ENCODE measurements at places on chromosomes 6 and 20.

DNA sequence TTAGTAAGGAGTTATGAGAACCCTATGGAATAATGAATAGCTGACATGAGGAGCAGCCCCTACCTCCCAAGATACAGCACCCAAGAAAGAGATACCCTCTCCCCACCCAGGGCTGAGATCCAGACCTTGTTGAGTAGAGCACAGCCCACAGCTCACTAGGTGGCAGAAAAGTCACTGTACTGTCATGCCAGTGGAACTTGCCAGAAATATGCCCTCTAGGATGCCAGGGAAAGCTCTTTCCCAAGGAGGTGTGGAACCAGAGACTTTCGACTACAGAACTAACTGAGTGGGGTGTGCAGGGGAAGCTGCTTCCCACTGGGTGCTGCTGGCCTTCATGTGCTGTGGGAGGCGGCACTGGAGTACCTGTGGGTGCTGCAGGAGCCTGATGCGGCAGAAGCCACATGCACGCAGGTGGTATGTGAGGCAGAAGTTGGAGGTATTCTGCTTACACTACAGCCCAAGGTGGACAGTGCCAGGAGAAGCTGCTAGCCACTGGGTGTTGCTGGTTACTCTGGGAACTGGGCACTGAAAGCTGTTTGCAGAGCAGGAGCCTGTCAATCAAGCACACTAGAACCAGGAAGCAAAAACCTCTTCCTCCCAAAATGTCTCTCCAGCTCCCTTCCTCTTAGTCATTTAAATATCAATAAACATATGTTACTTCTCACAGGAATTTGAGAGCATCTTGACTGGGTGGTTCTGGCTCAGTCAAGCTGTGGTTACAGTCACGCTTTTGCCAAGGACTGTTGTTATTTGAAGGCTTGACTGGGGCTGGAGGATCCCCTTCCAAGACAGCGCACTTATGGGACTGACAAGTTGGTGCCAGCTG is 17.8 kb downstream of the ARMC12 start:
- no peak for DNase-seq

DNA sequence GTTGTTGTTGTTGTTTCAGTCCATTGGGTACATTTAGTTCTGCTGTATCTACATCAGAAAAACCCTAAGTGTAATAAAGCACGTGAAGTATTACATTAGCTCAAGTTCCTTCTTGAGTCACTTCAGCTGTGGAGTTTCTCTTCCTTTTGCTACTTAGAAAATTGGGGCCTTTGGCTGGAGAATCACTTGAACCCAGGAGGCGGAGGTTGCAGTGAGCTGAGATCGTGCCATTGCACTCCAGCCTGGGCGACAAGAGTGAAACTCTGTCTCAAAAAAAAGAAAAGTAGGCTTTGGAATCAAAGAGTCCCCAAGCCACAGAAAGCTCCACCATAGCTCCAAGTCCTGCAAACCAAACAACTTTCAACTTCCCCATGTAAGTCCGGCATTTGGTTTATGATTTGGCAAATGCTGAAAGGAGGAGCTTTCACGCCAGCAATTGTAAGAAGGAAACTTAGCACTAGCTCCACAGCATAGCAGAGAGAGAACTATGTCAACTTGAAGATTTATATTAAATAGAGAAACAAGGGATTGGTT is 56.5 kb upstream of the RNF144B start:
- no peak for DNase-seq

GRCh38 chr6:30142665-30143064 is 6.7 kb downstream of the TRIM40 start:
- DNase-seq: no peak

- no peak for DNase-seq
Measured at GRCh38 chr6:113669606-113670005, 187.5 kb upstream of the MARCKS start.

DNA sequence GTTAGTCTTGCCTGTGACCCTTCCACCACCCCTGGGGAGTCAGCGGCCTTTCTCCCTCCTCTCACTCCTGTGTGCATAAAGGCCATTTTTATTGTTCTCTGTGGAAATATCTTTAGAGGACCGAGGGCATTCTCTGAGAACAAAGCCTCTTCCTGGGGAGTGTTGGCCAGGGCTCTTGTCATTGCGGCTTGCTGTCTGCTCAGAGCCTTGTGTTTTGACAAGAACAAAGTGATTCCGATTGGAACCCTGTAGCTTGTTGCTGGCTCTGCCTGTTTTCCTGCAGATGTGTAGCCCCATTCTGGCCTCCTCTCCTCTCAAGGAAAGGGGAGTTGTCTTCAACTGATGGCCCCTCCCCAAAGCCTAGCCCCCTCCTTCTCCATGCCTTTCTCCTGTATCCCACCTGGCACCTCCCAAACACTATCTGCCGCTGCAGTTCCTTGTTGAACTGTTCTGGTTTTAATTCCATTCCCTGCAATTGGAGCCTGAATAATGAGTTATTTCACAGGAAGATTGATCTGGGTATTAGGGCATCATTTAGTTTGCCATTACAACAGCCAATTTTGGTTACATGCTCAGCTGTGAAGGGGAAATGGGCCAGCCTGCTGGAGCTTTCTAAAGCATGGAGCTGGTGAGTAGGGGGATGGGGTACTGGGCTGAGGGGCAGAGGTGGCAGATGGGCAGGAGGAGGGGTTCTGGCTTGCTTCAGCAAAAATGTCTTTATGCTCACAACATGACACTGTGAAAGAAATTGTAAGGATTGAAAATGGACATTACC is 252.5 kb downstream of the LRFN2 start:
- no peak for DNase-seq

- DNase-seq: peak; percentile 96
Measured at GRCh38 chr6:121435444-121436069, at the start of gene GJA1. Gene GJA1, plus strand, starts transcription at chr6:121435646. Its CDS starts 11,202 bp downstream, at chr6:121446848.
